SK-N-DZ (cell line): ENCODE measurements at places on chromosomes 3 and 15.

- DNase-seq, result no peak
These were observed 22.9 kb downstream of the SYNM start for GRCh38 chr15:99127773-99128172.

DNA sequence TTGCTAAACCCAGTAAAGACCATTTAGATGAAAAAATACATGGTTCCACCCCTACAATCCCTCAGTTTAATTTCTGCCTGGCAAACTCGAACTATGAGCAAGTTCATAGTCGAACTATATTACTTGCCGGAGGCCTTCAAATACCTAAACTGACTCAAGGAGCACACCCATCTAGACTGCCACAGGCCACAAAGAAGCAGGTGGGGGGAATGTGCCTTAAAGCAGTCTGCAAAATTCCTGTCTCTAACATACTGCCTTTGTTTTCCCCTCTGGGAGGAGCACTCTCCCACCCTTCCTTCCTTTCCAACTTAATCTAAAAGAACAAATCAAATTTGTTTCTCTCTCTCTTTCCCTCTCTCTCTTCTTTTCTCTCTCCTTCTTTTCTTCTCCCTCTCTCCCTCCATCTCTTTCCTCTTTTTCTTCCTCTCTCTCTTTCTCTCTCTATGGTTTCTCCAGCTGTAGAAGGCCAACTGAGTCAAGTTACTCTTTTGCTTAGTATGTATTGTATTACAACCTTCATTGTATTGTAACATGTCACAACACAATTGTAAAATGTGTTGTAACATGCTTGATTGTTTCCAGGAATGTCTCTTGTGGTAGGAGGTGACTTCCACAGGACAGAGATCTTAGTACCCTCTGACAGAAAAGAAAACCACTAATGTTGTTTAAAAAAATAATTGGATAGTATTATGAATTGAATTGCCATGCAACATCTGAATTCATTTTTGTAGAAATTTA is 496.3 kb downstream of the ROBO2 start:
- no peak for DNase-seq

DNA sequence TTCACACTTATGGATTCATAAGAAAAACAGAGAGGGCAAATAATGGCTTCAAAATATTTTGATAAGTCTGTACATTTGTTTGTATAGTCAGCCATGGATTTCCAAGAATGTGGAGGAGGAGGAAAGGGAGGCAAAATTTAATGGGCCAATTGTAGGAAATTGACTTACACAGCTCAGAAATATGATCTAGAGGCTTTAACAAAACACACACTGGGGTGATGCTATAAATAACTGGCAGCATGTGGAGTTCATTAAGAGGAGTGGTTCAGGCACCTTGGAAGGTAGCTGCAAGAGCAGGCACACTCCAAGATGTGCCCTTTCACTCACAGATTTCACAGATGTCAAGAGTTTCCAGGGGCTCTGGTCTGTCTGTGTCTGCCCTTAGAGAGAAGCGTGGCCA is 193.4 kb upstream of the RASGRP1 start:
- peak; percentile 49 for DNase-seq

GRCh38 chr3:77254967-77255831 is 215.3 kb downstream of the ROBO2 start:
- DNase-seq, result peak; percentile 71

- peak; percentile 47 for DNase-seq
These were observed 35.1 kb upstream of the ZDHHC23 start for GRCh38 chr3:113912552-113913236.

DNA sequence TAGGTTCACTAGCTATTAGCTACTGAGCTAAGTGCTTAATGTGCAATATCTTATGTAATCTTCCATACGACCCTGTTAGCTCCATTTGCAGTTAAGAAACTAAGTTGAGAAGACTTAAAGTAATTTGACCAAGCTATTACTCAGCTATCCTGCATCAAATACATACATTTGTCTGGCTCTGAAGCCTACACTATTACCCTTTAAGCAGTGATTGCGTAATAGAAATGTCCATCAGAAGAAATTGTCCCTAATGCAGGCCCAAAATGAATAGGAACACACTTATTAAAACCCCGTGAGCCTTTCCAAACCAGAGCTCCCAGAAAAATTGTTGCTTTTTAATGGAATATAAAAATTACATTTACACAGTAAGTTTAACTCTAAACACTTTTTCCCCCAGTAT is 5.3 kb upstream of the MYO1E start:
- DNase-seq, result no peak

GRCh38 chr3:151282921-151283320 is 4.6 kb upstream of the P2RY14 start:
- DNase-seq, result peak; percentile 59

DNA sequence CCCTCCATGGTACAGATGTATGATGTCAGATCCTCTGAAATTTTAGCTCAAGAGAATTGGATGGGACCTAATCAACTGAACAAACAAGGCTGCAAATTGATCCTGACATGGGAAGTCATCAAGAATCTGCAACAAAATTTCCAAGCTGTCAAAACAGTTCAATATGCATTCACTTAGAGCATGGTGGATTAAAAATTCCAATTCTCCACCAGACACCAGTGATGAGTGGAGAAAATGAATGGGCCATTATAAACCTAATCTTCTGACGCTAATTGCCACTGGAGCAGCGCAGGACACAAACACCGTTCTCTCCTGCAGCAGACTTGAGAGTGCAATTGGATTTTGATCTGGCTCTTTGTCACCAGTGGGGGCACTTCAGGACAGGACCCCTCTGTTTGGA is 94.2 kb downstream of the MINAR1 start:
- peak; percentile 10 for DNase-seq

DNA sequence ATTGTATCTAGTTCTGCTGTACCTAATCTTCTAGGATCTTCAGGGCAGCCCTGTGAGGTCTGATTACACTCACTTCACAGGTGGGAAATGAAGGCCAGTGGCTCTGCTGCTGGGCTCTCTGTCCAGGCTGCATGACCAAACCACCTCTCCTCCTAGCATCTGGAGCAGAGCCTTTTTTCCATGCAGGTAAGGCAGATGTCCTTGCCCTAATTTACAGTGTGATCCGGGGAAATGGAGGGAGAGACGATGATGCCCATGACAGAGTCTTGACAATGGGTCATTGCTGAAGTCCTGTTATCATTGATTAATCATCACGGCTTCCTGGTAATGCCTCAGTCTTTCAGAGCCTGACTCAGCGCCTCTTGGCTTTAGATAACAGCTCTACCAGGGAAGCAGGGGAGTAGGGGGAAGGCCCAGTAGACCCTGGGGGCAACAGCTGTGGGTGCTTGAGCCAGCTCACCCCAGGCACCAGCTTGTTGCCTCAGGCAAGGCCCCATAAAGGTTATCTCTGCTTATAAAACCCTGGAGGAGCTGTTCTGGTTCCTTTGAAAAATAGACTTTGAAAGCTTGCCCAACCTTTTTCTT is 153.4 kb downstream of the GABRG3 start:
- no peak for DNase-seq
